ENCODE measurements at places on chromosomes 7 and 10.

GRCh38 chr10:99266383-99266782 is 30.7 kb upstream of the HPSE2 start:
- no peak for DNase-seq

DNA sequence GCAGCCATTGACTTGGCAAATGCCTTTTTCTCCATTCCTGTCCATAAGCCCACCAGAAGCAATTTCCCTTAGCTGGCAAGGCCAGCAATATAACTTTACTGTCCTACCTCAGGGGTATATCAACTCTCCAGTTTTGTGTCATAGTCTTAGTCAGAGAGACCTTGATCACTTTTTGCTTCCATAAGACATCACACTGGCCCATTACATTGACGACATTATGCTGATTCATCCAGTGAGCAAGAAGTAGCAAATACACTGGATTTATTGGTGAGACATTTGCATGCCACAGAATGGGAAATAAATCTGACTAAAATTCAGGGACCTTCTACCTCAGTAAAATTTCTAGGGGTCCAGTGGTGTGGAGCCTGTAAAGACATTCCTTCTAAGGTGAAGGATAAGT is 649.7 kb upstream of the ANKRD30A start:
- DNase-seq = no peak

GRCh38 chr7:155456738-155457543 is 988 bp upstream of the EN2 start:
- peak; percentile 17 for DNase-seq

GRCh38 chr10:91907914-91908336 is 1.4 kb downstream of the FGFBP3 start:
- DNase-seq = no peak

DNA sequence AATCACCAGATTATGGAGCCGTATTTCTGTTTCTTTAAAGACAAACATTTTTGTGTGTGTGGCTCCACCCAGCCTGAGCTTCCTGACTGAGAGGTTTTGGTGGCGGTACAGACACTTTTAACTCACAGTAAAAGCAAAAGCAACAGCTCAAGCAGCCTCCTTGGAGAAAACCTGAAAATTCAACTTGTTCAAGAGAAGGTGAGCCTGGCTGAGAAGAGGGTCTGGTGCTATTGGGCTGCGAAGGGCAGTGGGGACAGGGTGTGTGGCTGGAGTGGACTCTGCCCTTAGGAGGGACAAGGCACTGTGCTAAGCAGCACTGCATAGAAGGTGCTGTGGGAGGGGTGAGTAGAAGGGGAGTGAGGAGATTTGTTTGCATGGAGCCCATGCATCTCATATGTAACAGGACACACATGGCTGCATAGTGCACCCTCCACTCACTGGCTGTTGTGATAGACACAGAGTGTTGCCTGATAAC is at the start of gene GIMAP7:
Gene GIMAP7 (plus strand): TSS at position 125 of the 475 bp plus-strand sequence. CDS start 5,103 bp downstream, outside the sequence.
- no peak for DNase-seq

DNA sequence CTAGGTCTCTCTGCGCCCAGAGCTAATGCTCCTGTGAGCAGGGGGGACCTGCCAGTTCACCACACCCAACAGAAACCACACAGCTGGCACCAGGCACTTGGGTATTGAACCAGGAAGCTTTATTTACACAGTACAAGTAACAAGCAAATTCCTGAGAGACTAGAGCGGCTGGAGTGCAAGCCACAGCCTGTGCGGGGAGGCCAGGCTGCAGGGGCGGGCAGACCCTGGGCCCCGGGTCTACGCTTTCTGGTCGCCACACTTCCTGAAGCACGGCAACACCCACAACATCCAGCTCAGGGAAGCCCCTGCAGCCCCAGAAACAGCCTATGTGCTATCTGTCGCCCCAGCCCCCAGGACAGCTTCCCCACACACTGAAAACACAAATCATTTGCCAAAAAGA is 125.0 kb downstream of the FAM53B start:
- no peak for DNase-seq

- no peak for DNase-seq
These were observed 65.6 kb downstream of the DOCK4 start for GRCh38 chr7:112140600-112140999.

- DNase-seq = no peak
These were observed 5.8 kb upstream of the C1GALT1 start for GRCh38 chr7:7176406-7177043.

GRCh38 chr7:111393011-111393754 is 169.1 kb downstream of the IMMP2L start:
- no peak for DNase-seq

- DNase-seq = peak; percentile 89
These were observed 112.5 kb upstream of the RHEB start for GRCh38 chr7:151631953-151632749.

GRCh38 chr10:114426476-114426875 is 22.2 kb upstream of the AFAP1L2 start:
- no peak for DNase-seq

GRCh38 chr10:93991596-93992284 is 2.0 kb upstream of the PLCE1 start:
- DNase-seq = no peak

- DNase-seq = no peak
These were observed 33.0 kb downstream of the CREB3L2 start for GRCh38 chr7:137968890-137969289.

- no peak for DNase-seq
These were observed 2.1 kb downstream of the CYP3A5 start for GRCh38 chr7:99677648-99678045.

- no peak for DNase-seq
These were observed 161.0 kb upstream of the RNF32 start for GRCh38 chr7:156479596-156479995.

- DNase-seq = no peak
These were observed 184.4 kb downstream of the PTPRN2 start for GRCh38 chr7:158403013-158403821.

- no peak for DNase-seq
These were observed 233.1 kb upstream of the IGFBP3 start for GRCh38 chr7:46153951-46154787.

DNA sequence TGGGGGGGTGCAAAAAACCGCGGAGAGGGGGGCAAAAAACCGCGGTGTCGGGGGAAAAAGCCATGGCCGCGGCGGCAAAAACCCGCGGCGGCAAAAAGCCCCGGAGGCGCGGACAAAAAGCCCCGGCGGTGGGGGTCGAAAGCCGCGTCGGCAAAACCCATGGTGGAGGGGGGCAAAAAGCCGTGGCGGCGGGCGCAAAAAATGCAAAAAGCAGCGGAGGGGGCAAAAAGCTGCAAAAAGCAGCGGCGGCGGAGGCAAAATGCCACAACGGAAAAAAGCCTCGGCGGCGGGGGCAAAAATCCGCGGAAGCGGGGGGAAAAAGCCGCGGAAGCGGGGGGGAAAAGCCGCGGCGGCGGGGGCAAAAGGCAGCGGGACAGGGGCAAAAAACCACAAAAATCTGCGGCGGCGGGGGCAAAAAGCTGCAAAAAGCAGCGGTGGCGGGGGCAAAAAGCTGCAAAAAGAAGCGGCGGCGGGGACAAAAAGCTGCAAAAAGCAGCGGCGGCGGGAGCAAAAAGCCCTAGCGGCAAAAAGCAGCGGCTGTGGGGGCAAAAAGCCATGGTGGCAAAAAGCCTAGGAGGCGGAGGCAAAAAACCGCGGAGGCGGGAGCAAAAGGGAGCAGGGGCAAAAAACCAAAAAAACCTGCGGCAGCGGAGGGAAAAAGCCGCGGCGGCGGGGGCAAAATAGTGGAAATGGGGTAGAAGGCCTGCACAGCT is 418.9 kb downstream of the ZNF716 start:
- no peak for DNase-seq

- no peak for DNase-seq
These were observed 99.8 kb downstream of the SND1 start for GRCh38 chr7:127751490-127752448.

- no peak for DNase-seq
These were observed 35.4 kb upstream of the MKLN1 start for GRCh38 chr7:131292141-131292905.

DNA sequence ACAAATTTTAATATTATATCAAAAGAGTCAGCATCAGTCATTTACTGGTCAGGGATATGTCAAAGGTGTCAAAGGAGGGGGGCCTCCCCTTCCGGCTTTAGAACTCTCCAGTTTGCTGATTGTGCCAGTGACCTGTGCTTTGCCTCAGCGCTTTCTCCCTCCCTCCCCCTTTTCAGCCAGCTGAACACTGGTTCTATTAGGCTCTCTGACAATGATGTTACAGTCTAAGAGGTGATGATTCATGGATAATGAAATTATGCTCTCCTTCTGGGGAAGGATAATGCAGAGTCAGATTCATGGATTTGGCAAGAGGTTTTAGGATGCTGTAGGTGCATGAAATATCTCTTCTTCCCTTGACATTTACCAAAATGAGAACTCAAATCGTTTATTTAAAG is 6.1 kb downstream of the LRRTM3 start:
- no peak for DNase-seq

DNA sequence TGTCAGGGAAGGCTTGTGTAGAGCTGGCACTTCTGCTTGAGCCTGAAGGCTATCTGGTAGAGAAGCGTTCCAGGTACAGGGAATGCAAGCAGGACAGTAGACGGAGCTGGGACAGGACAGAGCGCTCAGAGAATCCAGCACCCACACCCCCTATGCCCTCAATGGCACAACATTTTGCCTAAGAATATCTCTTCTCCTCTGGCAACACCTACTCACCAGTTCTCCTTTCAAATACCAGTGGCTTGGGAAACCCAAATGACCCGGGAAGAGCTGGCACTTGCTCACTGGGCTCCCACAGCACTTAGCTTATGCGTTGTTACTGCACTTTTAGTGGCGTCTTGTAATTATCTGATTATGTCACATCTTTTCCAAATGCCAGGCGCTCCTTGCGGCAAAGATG is 118.6 kb downstream of the RNF216 start:
- no peak for DNase-seq

DNA sequence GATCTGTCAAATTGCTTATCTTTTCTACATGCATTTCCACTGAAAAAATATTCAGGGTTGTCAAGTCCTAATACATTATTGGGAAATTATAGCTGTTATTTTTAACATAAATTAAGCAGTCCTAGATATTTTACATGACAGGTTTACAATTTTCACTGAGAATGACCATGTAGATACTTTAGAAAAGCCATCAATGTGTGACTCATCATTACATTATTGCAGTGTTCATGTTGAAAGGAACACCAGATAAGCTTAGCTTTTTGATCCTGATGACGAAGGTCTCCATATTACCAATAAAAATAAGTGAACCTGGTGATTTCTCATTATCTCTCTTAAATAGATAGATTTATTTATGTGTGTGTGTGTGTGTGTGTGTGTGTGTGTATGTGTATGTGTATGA is 529.5 kb upstream of the PCDH15 start:
- no peak for DNase-seq

DNA sequence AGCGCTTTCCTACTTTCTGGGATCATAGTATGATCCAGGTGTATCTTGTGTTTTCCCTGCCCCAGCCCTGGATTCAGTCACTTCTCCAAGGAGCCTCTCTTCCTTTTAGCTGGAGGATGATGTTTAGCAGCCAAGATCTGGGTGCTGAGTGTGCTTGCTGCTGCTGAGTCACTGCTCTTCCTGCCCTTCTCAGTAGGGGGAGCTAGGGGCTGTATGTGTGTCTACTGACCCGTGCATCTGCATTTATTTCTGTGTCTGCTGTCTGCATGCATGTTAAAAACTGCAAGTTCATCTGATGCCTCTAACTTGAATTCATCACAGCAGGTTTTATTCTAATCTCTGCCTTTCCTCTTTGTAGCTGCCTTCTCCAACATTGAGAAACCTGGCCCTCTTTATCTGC is 31.6 kb downstream of the MGMT start:
- no peak for DNase-seq

- DNase-seq = no peak
These were observed 190.4 kb downstream of the CTTNBP2 start for GRCh38 chr7:117682681-117683385.

DNA sequence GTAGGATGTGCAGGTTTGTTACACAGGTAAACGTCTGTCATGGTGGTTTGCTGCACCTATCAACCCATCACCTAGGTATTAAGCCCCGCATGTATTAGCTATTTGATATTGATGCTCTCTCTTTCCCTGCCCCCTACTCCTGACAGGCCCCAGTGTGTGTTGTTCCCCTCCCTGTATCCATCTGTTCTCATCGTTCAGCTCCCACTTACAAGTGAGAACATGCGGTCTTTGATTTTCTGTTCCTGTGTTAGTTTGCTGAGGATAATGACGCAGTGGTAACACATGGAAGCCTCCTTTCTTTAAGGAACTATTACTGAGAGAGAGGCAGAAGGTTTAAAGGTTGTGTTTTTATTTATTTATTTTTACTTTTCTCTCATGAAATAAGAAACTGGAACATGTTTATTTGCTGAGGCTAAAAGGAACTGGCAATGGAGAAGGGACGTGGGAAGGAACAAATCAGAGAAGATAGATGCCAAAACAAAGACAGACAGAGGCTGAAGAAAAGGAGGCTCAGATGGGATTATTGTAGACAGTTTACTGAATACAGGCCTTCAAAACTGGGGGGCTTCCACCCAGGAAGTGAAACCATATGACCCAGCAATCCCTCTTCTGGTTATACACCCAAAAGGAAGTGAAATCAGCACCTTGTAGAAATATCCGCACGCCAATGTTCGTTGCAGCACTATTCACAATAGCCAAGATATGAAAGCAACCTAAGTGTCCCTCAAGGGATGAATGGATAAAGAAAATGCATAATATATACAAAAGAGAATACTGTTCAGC is 556.3 kb downstream of the GRM8 start:
- no peak for DNase-seq

DNA sequence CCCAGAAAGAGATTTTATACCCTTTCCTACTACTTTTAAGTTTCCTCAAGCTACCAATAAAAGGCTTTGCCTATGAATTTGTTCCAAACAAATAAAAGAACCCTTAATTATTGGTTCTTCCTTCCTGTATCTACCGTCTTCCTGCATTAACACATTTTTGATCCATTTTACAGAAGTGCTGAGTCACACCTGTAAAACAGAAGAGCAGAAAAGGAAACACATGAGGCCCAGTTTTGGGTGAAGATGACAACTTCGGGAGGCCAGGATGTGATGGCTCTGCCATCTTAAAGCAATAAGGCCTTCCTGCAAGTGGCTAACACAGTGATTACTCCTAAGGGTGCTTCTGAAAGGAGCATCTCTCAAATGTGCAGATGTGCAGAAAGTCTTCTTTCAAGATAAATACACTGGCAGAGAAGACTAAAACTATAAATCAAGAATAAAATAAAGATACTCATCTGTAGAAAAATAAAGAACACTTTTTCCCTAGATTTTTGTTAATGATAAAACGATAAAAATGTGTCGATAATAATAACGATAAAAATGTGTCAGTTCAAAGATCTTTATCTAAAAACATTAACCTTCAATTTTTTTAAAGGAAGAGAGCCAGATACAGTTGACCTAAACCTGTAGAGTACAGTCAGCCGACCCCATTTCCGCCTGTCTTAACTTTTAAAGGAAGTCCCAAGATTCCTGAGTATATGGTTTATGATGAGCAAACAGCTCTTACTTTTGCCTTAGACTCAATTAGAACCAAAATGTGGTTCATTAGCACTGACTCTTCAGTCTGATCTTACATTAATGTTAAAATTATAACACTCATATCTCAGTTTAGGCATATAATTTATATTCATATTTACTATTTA is 108.6 kb downstream of the UBE2H start:
- no peak for DNase-seq

DNA sequence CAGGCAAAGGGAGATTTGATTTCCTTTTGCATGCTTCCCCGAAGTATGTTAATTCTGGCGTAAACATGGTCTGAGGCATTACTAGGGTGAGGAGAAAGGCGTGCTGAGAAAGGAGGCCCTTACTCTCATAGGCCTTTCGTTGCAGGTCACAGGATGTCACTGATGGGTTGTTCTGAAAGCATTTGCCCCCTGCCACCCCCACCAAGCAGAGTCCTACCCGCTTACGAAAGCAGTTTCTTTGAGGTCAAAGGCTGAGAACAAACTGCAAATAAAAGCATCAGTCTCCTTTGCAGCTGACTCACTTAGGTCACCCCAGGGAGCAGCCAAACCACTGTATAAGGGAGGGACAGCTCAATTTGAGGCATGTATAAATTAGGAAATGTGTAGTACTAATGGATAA is 57.1 kb downstream of the BPGM start:
- no peak for DNase-seq
